ENCODE measurements at places on chromosomes 6 and 20. TPM values are rescaled to one million over a fixed set of nuclear protein-coding genes. Genes with fewer than 3 reads are reported as not detected.

The CALHM6 gene
- 0.97 TPM for total RNA-seq

The BMP7 gene
- total RNA-seq = 2.7 TPM

The ELOVL4 gene
- 0.35 TPM for total RNA-seq

The COL19A1 gene
- 3.3 TPM for total RNA-seq

The DCBLD1 gene
- total RNA-seq = 3.8 TPM

The HEY2 gene
- 12.3 TPM for total RNA-seq

The RNF182 gene
- 0.19 TPM for total RNA-seq

The BTNL2 gene
- total RNA-seq = not detected

The HLA-DRB5 gene
- total RNA-seq = 14.0 TPM

The UBR2 gene
- 30.3 TPM for total RNA-seq

The SSTR4 gene
- not detected for total RNA-seq

The TGM3 gene
- not detected for total RNA-seq

The BRD2 gene
- total RNA-seq = 88.7 TPM
